Glomerular endothelial cell (primary cell): ENCODE measurements at places on chromosomes 7 and 10.

DNA sequence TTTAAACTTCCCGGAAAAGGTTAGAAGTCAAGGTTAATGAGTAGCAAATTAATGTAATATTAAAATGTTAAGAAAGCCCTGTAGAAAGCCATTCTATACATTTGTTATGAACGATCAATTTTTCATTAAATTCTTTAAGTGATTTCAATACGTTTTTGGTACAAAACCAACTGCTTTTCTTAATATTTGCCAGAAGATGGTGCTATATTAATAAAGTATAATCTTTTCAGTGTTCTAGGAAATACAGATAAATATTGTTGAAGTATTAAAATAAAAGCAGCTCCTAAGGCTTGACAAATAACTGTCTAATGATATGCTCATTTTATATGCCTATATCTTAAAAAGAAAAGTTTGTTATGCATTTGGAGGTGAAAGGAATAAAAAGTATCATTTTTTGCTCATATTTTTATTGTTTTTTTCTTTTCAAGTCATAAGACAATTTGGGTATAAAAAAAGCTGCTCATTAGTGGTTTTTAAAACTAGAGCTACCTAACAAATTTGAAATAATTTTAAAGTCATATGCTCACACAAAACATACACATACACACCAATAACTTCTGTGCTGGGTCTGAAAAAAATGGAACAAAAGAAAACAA is 130.3 kb upstream of the POT1 start:
- no peak for DNase-seq

DNA sequence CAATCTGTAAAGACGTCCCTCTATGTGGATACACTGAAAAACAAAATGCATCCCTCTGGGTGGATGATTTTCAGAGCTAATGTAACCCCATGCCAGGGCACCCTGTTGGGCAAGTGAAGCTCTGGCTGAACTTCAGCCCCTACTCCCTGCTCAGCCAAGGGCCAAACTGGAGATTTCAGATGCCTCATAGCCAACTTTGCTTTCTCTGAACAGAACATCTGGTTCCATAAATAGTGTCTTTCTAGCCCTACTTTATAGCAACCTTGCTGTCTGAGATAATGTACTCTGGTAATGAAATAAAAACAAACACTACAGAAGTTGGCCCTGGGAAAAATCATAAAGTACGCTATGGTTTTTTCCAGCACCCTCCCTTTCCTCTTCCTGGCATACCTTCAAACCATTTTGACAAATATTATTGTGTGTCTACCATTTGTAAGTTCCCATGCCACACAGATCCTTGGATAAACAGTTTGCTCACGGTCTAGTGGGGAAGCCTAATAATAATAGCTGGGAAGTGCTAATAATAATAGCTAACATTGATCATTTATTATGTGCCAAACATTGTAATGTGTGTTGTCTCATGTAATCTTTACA is 3.4 kb downstream of the ENTPD1 start:
- no peak for DNase-seq

DNA sequence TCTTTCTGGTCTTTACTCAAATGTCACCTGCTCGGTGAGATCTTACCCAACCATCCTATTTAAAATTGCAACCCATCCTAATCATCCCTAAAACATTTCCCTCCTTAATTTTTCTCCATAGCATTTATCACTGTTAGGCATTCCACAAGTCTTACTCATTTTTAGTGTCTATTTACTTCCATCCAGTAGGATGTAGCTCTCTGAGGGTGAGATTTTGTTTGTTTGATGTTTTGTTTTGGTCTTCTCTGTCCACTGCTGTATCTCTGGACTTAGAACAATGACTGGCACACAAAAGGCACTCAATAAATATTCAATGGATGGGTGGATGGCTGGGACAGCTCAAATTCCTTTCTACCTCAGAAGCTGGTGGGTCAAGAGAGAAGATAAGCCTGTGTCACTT is 15.8 kb upstream of the DUSP5 start:
- no peak for DNase-seq

GRCh38 chr10:128908099-128908498 is 558.9 kb upstream of the MGMT start:
- DNase-seq, result no peak

DNA sequence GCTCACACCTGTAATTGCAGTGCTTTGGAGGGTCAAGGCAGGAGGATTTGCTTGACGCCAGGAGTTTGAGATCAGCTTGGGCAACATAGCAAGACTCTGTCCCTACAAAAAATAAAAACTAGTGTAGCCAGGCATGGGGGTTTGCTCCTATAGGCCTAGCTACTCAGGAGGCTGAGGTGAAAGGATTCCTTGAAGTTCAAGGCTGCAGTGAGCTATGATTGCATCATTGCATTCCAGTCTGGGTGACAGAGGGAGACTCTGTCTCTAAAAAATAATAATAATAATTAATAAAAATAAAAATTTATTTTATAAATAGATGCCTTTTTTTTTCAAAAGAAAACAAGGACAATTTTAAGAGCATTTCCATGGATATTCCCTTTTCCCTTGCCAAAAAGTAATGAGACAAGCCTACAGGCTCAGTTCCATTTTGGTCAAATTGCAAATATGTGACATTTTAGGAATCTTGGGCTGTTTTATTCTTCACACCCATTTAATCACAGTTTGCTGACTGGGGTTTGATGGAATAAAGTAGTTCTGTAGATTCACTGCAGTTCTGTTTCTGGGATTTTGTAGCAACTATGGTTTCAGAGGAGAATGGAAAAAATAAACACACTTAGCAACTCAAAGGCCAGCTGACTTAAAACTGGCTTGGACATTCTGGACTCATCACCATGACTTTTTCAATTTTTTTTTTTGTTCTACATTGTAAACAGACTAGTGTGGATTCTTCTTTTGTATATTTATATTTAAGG is 48.4 kb upstream of the ARHGAP21 start:
- no peak for DNase-seq

DNA sequence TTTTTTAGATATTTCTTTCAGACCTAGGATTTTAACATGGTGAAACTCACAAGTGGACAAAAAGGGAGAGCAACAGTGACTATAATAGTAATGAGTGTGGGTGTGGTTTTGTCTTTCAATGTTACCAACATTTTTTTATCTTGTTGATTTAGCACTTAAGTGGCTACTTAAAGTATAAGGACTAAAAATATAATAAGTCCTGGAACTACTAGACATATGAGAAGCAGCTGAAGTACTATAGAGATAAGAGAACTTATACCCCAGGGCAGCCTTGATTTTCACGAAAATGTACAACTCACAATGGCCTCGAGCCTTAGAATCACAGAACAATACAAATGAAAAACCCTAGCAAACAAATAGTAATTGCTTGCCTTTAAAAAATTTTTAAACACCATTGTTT is 1151.8 kb downstream of the TYW1 start:
- no peak for DNase-seq
